Skeletal muscle cell (primary cell): ENCODE measurements at places on chromosomes 2 and 18.

DNA sequence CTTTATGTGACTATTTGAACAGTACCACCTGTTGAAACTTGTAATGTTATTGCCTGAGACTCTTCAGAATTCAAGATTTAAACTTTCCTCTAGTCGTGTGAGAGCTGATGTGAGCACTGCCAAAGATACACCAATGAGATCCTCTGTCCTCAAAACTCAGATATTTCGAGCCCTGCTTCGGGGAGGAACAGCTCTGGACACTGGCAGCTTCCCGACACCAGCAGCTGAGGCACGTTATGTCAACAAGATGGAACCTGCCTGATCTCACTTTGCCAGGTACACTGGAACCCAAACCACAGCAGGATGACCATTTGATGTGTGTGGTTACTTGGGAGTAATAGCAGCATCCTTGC lies 319.9 kb upstream of the RBMS1 start:
- no peak for DNase-seq

- no peak for DNase-seq
These were observed 66.3 kb downstream of the SIGLEC15 start for GRCh38 chr18:45891806-45892205.

DNA sequence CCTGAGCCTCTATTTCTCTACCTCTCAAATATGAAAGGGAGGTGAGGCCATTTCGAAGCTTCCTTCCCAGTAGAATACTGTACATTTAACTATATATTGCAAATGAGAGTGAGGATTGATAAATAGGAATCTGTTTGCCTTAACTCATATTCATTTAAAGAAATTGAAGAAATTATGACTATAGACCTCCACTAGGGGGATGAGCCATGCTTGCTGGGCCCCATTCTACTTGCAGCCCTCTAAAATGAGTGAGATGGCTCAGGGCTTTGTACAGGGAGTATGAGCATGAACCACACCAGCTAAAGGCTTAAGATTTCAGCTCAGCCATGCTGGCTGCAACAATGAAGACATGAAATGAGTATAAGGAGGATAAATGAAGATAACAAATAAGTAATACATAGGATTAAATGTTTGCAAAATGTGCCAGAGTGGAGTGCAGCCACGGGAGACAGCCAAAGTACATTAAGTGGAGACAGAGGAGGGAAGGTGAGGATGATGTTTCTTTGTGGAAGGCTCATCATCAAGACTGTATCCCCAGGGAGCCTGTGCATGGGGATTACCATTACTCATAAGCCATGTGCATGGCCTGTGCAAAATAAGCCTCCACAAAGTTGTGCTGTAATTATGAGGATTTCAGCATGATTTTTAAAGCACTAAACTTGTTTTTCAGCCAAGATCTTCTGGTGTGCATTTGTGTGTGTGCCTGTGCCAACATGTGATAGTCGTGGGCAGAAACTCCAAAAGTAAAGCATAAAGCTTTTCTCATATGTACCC lies 300.8 kb downstream of the CNTNAP5 start:
- peak; percentile 32 for DNase-seq

GRCh38 chr2:69660637-69661036 lies 17.1 kb upstream of the AAK1 start:
- DNase-seq, result no peak

DNA sequence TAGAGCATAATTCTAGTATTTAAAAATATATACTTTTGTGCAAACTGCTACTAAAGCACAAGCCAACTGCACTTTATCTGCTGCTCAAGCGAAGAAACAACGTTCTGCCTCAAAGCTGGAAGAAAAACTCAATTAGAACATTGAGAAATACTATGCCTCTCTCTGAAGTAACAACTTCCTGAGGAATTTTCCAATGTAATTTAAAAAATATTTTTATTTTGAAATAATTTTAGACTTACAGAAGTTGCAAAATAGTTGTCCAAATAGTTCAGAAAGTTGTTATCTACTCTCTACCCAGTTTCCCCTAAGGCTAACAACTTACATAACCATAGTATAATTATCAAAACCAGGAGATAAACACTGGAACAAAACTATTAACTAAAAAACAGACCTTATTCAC lies 12.3 kb upstream of the POLI start:
- DNase-seq, result no peak

- no peak for DNase-seq
These were observed 13.9 kb upstream of the RAB31 start for GRCh38 chr18:9694174-9694573.

GRCh38 chr18:39886136-39886535 lies 2068.9 kb upstream of the PIK3C3 start:
- DNase-seq, result no peak

DNA sequence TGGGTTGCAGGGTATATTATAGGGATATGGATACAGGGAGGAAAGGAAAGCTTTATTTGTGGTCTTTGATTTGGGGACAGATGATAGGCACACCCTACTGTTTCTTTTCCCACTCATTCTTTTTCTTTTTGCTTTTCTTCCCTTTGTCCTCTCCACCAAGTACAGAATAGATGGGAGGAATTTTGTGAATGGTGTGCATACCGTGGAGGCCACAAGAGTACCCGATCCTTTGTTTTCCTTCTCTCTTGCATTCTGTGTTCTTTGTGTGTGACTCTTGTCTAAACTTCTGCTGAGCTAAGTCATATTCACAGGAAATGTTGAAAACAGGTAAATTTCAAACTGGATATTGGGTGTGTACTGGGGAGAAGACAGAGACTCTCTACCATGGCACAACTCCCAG lies 321.4 kb upstream of the SLC8A1 start:
- DNase-seq, result no peak

DNA sequence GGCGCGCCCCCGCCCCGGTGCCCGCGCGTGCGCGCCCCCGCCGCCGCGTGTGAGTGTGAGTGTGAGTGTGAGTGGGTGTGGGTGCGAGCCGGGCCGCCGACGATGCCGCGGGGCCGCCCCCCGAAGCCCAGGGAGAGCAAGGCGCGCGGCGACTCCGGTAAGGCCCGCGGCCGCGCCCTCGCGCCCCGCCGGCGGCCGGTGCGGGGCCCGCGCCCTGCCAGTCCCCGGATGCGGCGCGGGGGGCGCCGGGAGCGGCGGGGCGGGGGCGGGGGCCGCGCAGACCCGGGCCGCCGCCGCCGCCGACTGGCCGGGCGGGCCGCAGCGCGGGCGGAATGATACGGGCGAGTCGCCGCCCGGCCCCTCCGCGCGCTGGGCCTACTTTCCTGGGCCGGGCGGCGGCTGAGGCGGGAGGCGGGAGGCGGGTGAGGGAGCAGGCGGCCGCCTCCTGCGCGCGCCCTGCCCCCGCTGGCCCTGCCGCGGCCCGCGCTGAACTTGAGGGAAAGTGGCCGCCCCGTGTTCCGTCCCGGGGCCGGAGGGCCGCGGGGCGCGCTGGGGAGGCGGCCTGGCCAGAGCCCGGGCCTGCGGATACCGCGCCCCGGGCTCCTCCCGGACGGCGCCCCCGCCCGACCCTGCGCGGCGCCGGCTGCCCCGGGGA lies at the start of gene ZNF236:
Gene ZNF236, plus strand, starts transcription at position 52 of the 655 bp plus-strand sequence. Its CDS starts 51 bp downstream, at position 103.
- DNase-seq, result peak; percentile 61

DNA sequence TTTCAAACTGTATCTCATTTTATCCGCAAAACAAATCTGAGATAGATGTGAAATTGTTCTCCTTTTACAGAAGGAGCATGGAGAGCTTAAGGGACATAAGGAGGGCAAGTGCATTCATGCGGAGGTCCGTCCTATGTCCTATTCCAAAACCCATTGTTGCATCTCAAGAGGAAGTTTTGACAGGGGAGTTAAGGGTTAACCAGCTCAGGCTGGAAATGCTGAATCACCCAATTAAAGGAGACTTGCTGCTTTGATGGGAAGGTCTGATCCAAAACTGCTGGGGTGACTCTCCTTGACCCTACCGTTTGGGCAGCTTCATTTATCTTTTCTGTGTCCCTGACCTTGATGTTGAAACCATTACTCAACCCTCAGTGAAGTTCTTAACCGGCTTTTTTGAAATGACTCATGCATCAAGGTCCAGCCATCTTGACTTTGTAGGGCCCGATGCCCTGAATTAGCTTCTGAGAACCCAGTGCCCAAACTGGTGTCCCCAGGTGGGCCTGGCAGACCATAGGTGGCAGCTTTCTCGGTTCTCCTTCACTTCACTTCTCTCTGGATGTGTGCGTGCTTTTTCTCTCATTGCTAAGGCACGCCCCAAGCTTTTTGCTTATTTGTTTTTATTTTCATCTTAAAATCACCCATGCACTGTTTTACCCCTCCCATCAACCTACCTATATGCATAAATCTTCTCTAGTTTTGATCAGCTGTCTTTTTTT lies 15.9 kb upstream of the TXNDC2 start:
- peak; percentile 78 for DNase-seq

DNA sequence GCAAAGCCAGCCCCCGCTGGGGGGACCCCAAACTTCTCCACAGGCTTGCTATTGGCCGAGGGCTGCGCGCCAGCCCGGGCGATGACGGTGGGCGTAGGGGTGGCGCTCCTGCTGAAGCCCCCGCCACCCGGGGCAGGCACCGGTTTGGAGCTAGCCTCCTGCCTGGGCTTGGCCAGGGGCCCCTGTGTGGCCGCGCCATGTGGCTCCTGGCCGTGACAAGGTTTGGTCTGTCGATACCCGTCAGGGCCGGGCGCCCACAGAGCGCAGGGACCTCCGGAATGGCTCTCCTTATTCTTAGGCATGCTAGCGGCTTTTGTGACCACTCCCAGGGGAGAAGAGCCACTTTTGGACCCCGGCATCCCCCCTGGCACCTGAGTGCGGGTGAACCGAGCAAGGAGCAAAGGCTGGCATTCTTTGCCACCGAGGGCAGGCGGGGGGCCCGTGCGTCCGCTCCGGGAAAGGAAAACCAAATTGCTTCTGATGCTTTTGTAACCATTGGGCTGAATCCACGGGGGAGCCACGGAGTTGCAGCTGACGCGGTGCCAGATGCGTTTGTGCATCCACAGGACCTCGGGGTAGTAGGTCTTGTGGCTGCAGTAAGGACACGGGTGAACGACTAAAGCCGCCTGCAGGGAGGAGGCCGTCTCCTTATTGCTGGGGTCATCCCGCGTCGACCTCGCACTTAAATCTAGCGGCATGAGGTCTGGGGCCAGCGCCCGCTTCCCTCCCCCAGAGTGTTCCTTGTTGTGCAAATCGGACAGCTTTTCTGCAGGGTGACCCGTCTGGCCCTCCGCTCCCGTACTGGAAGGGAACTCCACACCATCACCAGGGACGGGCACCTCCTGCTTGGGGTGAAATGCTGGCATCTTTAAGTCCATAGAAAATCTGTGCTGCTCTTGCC lies 115.6 kb downstream of the ZNF516 start:
- DNase-seq, result no peak

DNA sequence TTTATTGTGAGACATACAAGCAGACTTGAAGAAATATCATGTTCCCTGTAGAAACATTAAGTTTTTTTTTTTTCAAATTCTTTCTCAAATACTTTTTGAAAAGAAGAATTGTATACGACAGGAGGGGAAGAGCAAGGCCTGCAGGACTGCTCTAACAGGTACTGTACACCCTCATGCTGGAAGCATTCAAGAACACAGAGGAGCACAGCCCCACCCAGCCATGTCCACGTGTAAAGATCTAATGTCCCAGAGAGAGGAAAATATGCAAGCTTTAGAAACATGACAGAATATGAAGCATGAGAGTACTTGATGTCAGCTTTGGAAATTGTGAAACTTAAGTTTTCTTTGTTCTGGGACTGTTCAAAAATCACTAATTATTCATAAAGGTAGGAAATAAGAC lies 191.6 kb downstream of the TTC32 start:
- no peak for DNase-seq
